ENCODE measurements at places on chromosomes 13 and 19.

DNA sequence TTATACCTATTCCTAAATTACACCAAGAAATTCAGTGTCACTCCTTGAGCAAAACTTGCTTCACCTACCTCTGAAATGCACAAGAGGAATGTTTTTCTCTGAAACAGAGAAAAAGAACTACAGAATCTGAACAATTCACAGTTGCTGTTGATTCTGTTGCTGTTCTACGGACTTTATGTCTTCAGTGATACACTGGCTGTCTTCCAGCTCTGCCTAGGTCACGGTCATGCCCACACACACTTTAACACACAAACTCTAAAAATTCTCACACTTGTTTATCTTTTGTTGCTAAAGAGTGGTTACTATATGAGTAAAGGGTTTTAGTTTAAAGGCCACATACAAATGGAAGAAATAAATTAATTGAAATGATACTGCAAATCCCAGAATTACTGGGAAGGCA is 124.4 kb upstream of the SPRY2 start:
- DNase-seq, result no peak

DNA sequence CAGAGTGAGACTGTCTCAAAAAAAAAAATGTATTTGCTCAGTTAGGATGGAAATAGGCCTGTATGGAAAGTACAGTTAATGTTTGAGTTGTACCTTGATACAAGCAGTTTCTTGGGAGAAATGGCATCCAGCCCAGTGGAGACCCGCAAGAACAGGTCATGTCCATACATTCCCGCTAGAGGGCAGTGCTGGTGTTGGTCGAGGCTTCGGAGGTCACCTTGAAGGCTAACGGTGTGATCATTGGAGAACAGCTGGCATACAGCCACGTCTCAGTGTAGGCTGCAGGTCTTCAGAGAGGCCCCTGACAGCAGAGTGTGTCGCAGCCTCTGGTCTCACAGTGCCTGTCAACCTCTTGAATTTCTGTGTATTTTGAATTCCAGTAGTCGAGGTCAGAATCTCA is 7.5 kb downstream of the ZNF610 start:
- DNase-seq, result peak; percentile 44

GRCh38 chr13:114155320-114155719 is 22.9 kb upstream of the RASA3 start:
- no peak for DNase-seq

- no peak for DNase-seq
Observed at GRCh38 chr13:40440990-40441820, 225.2 kb downstream of the FOXO1 start.

DNA sequence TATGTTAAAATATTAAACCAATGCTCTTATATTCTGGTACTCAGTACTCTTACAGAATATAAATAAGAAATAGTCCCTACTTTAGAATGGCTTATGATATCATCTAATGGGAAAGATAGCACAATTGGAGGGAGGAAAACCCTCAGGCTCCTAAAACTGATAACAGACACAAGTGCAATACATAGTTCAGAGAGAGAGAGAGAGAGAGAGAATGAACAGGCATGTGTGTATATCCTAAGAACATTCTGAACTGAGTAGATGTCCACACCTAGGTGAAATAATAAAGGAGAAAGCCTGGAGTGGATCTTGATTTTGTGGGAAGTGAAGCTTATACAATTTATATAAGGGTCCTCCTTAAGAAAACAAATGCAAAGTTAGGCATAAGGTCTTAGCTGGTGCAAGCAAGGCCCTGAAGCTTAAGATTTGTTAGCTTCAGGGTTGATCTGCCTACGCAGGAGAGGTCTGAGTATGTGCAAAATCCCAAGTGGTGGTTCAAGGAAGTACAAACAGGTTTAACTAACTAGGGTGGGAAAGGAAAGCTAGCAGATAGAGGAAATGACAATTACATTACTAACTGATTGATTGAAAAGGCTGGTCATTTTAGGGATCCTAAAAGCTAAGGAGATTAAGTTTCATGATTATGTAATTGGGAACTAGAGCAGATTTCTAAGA is 53.3 kb downstream of the SOX21 start:
- no peak for DNase-seq

DNA sequence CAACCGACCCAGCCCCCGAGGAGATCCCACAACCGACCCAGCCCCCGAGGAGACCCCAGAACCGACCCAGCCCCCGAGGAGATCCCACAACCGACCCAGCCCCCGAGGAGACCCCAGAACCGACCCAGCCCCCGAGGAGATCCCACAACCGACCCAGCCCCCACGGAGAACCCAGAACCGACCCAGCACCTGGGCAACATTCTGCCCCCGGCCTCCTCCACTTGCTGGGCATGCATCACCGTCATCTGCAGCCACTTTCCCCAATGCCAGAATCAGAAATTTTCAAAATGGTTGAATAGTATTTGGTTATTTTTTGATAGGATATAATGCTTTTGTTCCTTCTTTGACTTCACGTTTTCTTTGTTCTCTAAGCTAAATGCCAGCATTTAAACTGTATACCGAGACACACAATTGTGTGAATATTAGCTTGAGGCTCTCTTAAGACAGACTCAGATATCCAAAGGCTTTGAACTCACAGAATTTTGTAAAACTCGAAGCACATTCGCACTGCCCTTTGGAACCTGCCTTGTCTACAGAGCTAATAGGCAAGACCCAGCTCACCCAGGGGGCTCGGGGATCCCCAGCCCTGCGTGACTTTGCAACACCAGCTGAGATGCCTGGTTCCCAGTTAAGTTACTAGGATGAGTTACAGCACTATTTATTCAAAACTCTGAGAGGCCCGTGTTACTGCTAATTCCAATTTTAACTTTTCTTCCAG is 15.5 kb upstream of the RASA3 start:
- no peak for DNase-seq

DNA sequence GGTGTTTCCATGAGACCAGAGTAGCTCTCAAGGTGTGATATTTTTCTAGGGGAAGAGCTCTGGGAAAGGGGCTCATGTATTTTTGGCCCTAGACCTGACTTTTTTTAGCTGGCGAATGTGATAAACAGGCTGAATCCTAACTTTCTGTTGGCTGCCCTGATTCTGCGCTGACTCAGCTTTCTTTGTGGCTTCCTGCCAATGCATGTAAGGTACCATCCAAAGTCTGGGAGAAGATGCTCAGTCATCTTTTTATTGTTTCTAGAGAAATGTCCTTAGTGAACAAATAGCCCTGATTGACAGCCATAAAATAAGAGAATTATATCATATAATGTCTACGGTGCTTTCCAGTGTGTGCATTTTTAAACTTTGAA is 113.6 kb upstream of the MBNL2 start:
- DNase-seq, result no peak

DNA sequence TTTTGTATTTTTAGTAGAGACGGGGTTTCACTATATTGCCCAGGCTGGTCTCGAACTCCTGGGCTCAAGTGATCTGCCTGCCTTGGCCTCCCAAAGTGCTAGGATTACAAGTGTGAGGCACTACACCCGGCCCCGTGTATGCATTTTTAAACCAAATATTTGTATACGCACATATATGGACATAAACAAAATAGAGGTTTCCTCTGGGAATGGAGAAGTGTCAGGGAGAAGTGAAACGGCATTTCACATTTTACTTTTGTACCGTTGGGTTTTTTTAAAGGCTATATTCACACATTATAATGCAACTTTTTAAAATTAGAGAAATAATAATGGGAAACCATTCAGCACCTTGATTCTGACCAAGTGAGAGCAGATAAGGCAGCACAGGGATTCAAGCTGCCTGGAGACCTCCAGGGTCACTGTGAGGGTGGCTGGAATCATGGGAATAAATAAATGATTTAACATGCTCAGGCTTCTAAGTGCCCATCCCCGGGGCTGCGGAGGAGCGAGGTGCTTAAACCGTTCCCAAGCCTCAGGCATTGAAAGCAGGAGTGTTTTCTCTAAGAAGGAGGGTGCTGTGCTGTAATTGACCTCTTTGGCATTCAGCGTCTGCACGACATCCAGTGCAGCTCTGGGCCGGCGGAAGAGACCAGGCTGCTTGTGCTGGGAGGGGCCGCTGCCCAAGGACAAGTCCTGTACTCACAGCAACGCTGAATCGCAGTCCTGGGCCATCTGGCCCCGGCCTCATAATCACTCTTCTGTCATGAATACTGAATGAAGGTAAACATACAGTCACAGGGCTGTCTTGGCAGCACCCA is 24.7 kb downstream of the GPR42 start:
- no peak for DNase-seq

DNA sequence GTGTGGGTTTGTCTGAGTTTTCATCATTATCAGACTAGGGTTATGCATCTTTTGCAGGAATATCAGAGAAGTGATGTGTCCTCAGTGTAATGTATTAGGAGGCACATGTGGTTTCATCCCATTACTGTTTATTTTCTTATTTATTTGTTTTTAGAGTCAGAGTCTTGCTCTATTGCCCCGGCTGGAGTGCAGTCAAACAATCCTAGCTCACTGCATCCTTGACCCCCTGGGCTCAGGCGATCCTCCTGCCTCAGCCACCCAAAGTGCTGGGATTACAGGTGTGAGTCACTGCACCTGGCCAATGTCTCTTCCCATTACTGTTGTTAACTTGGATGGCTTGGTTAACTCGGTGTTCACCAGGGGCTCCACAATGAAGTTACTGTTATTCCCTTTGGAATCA is 67.4 kb downstream of the MAP4K1 start:
- DNase-seq, result no peak

GRCh38 chr19:53772943-53773342 is 51.2 kb downstream of the NLRP12 start:
- peak; percentile 33 for DNase-seq

- DNase-seq, result peak; percentile 26
Observed at GRCh38 chr19:42140125-42140754, 8.0 kb upstream of the POU2F2 start.

DNA sequence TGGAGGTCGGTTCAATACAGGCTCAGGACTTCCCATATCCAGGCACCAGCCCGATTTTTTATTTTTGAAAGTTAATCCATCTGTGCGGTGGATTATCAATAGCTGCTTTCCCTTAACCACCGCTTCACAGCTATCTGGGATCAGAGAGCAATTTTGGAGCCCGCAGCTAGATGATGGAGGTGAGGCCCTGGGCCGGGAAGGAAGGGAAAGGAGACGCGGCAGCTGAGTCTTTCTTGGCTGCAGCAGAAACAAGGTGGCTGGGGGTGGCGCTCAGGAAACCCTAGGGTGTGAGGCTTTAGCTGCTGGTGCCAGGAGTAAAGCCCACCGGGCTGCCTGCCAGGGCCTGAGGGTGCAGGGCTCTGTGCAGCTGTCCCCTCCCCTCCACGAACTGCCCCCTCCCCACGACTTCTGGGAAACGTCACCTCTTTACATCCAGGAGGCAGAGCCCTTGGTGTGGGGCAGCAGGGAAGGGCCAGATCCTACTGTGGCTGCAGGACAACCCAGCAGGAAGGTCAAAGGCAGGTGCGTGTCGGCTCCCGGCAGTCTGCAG is 307.0 kb downstream of the ZNF536 start:
- no peak for DNase-seq

- DNase-seq, result no peak
Observed at GRCh38 chr19:51882518-51882917, 5.2 kb downstream of the ZNF577 start.

GRCh38 chr13:35501661-35502235 is 25.3 kb upstream of the MAB21L1 start:
- no peak for DNase-seq

- no peak for DNase-seq
Observed at GRCh38 chr13:100532090-100532766, 56.4 kb downstream of the GGACT start.

DNA sequence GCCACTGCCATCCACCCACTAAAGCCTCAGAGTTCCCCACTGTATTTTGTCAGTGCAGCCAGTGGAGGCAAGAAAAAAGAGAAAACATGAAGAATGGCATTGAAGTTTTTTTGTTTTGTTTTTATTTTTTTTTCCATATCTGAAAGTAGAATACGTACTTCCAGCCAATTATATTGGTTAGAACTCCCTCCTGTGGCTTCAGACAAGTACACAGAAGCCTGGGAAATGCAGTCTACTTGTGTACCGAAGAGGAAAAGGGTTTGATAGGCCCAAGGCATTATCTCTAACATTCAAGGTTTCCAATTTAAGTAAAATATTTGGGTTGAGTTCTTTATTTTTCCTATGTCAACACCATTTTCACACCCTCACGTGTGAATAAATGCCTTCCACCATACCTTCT is 696.2 kb upstream of the GPC6 start:
- no peak for DNase-seq

DNA sequence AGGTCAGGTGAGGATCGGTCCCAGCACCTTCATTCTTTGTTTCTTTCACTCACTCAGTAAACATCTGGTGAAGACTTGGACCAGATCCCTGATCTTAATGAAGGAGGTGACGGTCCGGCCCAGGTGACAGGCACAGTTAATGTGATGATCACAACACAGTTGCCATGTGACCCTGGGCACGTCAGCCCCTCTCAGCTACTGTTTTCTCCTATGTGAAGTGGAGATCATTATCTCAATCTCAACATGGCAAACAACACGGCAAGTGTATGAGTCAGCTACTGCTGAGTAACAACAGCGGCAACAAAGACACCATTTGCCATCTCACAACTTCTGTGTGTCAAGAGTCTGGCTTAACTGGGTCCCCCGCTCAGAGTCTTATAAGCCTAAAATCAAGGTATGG is 74.6 kb downstream of the GNG7 start:
- no peak for DNase-seq

- DNase-seq, result no peak
Observed at GRCh38 chr19:45424191-45425058, 708 bp upstream of the ERCC1 start.

- DNase-seq, result no peak
Observed at GRCh38 chr19:28542394-28543243, 670.3 kb downstream of the UQCRFS1 start.

- no peak for DNase-seq
Observed at GRCh38 chr13:27595055-27595811, 25.1 kb downstream of the LNX2 start.

- DNase-seq, result no peak
Observed at GRCh38 chr19:8387688-8388611, 2.2 kb upstream of the RAB11B start.

GRCh38 chr13:102847272-102848234 is 1.7 kb downstream of the ERCC5 start:
- no peak for DNase-seq

- no peak for DNase-seq
Observed at GRCh38 chr13:28357911-28358433, 137.0 kb downstream of the FLT1 start.

DNA sequence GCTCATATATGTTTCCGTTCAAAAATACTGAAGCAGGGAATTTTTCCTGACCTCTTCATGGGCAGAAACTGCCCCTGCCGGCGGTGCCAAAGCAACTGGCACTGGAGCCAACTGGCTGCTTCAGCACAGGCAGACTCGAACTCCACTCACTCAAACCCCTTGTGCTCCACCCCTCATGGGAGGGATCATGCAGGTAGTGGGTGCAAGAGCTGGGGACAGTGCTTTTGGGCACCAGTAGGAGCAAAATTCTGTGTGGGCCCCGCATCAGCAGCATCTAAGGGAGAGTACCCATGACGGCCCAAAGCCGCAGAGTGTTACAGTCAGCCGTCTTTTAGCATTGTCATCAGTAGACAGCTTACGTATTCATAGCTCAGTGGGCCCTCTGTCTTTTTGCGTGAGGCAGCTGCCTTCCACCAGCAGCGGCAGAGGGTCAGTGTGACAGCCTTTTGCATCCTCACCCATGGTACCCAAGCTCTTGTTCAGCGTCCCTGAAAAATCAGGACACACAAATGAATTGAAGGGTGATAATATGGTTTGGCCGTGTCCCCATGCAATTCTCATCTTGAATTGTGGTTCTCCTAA is 393.8 kb downstream of the SLITRK6 start:
- no peak for DNase-seq

Measured in T-cell (primary cell).